NCI-H187 treated with DMSO at 0.1 percent for 48 hours (cell line): ENCODE measurements at places on chromosomes 2 and 18.
A peak's percentile ranks its signal among the peaks of the same experiment; 100 is the strongest.

- DNase-seq: no peak
These were observed 279.8 kb downstream of the PTGR3 start for GRCh38 chr18:74929110-74929509.

- no peak for DNase-seq
These were observed 85.9 kb upstream of the RFX8 start for GRCh38 chr2:101560780-101561315.

- DNase-seq: no peak
These were observed 15.6 kb upstream of the ANTXR1 start for GRCh38 chr2:68997401-68997800.

DNA sequence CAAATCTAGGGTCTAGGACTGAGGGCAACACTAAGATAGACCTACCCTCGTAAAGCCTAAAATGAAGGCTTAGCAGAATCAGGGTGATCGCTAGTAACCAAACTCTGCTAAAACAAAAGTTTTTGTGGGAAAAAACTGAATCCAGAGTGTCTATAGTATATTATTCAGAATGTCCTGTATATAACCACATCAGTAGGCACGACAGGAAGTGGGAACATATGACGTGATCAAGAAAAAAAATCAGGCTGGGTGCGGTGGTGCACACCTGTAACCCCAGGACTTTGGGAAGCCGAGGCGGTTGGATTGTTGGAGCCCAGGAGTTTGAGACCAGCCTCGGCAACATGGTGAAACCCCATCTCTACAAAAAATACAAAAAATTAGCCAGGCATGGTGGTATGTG is 106.1 kb downstream of the UGGT1 start:
- no peak for DNase-seq

- no peak for DNase-seq
These were observed 37.3 kb downstream of the CYP27C1 start for GRCh38 chr2:127182626-127183458.

GRCh38 chr2:216499641-216500218 is 1.1 kb downstream of the RPL37A start:
- DNase-seq: no peak

DNA sequence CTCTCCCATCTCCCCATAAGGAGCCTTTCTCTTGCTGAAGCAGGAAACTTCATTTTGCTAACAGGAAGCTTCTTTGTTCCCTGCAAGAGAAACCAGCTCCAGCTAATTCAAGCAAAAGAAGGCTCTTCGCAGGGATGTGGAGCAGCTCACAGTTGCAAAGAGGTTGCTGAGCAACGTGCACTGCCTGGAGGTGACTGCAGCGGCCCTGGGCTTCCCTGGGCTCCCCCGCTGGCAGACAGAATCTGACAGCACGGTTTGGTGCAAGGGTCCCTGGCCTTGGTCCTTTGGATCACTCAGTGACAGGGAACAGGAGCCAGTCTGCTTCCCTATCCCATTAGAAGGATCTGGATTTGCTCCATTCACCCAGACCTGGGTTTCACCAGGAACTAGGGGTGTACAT is 25.8 kb downstream of the GPR55 start:
- no peak for DNase-seq

DNA sequence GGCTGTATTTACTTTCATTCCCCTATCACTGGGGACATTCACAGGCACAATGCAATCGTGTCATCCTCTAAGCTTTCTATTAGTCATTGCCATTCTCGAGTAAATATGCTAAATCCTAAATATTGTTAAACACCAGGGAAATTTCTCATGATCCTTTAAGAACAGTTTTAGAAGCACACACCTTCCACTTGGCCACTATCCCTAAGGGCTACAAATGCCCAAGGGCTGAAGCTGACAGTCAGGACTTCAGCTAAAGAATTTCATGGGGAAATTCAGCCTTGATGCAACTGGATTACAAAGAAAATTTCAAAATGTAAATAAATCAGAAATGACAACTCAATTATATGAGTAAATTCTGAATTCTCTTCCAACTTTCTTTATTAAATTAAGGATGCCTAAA is 163.1 kb upstream of the PID1 start:
- no peak for DNase-seq

DNA sequence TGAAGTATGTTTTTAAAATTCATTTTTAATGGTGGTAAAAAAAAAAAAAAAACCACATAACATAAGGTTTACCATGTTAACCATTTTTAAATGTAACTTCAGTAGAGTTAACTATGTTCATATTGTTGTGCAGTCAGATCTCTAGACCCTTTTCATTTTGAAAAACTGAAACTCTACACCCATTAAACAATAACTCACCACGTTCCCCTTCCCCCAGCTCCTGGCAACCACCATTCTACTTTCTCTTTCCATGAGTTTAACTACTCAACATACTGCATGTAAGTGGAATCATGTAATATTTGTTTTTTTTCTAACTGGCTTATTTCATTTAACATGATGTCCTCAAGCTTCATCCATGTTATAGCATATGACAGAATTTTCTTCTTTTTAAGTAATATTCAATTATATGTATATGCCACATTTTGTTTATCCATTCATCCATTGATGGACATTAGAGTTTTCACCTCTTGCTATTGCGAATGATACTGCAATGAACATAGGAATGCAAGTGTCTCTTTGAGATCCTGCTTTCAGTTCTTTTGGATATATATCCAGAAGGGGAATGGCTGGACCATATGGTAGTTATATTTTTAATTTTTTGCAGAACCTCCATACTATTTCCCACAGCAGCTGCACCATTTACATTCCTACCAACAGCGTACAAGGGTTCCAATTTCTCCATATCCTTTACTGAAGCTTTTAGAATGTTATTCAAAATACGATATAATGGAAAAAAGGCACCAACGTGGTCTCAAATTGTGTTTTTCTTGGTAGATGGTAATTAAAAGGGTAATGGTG is 91.0 kb downstream of the SPTBN1 start:
- no peak for DNase-seq

DNA sequence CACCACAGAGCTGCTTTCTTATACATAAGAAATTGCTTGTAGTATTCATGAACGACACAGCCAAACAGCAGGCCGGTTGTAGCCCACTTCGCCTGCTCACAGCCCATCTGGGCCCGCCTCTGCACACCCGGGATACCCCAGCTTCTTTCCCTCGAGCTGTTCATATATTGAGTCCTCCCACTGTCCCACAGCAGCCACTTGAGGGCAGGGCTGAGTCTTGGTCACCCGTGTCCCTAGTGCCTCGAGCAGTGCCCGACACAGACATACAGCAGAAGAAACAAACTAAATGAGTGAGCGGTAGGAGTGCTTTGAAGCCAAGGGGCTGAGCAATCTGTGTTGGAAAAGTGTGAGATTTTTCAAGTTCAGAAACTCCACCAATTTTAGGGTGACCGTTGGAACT is 251.4 kb downstream of the KLHL29 start:
- DNase-seq: no peak

DNA sequence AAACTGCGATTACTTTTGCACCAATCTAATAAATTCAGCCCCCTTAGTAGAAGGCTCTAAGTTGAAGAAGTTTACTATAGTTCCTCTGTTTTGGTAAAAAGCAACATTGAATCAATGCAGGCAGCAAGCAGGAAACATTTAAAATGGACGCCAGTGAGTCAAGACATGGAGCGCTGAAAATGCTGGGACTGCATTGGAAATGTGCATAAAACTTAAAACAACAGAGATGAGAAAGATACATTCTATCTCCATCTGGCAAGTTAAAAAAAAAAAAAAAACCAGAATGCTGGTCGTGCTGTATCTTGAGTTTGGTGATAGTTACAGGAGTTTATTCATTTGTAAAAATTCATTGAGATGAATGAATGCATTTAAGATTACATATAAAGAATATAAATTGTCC is 117.0 kb upstream of the TWIST2 start:
- DNase-seq: no peak

GRCh38 chr2:60676706-60677330 is 79.2 kb upstream of the PAPOLG start:
- no peak for DNase-seq

DNA sequence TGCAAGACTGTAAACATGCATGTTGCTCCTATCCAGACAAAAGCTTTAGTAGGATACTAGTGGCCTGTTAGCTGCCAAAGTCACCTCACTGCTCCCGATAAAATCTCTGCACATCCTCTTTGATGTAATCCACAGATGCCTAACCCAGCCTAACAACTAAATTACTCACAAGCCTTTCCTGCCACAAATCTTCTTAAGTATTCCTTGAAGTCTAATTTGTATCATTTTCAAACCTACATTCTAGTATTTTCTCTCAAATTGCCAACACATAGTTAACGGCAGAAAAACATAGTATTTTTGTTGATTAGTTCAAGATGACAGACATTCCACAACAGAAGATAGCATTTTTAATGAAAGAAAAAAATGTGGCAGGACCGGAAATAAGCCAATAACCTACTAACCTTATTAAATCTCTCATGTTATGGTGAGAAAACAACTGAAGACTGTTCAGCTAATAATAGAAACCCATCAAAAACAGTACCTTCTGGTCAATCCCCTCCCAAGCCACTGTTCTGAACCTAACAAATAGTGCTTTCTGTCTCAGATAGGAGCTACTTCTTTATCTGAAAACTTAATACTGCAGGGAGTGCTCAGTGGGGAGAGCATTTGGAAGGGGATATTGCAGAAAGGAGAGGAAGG is at the start of gene MPP4:
Gene MPP4, minus strand, starts transcription at position 57 of the 639 bp plus-strand sequence. CDS start 4,690 bp downstream, outside the sequence.
- DNase-seq: no peak

DNA sequence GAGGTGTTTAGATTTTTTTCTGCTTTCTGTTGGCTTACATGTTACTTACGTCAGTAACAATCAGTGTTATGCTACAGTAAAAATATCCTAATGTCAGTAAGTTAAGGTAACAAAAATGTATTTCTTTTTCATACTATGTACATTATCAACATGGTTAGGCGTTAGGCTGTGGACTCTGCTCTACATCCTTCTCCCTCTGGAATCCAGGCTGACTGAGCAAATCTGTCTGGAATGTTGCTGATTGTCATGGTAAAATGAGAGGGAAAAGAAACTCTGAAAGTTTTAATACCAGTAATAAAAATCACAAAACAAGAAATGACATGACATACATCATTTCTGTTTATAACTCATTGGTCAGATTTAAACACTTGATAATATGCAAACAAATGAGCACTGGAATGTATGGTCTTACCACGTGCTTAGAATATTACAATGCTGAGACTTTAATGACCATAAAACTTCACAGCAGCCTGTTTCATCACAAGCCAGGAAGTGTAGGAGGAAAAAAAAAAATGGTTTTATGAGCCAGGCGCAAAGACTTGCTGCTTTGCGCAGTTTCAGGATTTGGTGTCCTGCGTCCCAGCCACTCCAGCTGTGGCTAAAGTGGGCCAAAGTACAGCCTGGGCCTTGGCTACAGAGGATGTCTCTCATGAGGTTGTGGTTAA is 252.4 kb downstream of the FSIP2 start:
- DNase-seq: no peak

- no peak for DNase-seq
These were observed 100.3 kb downstream of the B3GNT2 start for GRCh38 chr2:62296034-62296831.

- no peak for DNase-seq
These were observed 260.0 kb upstream of the NRXN1 start for GRCh38 chr2:51291762-51292551.

GRCh38 chr2:69278366-69278765 is 108.7 kb downstream of the GFPT1 start:
- no peak for DNase-seq

DNA sequence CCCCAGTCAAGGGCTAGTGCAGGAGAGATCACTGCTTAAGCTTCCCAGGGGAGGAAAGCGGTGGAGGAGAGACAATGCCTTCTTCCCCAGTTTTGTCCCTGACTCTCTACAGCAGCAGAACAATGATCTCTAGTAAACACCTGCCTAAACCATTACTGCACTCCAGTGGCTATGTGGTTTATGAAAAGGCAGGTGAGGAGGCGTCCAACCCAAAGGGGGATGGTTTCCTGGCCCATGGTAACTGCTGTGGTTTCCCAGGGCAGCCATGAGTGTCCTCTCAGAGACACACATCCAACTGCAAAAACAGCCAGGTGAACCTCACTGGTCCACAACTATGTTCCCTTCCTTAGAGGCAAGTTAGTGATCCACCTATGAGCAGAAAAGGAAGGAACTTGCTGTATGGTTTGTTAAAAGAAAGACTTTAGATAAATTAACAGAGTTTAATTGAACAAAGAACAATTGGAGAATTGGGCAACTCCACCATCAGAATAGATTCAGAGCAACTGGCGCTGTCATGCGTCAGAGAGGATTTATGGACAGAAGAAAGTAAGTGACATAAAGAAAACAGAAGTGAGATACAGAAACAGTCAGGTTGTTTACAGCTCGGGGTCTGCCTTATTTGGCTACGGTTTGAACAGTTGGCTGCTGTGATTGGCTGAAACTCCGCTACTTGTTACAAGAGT is 4.8 kb upstream of the TTC39C start:
- DNase-seq: peak; percentile 94

- DNase-seq: no peak
These were observed 286.5 kb downstream of the ALK start for GRCh38 chr2:29634916-29635315.

GRCh38 chr2:102336502-102336945 is 19.1 kb upstream of the IL18R1 start:
- no peak for DNase-seq

DNA sequence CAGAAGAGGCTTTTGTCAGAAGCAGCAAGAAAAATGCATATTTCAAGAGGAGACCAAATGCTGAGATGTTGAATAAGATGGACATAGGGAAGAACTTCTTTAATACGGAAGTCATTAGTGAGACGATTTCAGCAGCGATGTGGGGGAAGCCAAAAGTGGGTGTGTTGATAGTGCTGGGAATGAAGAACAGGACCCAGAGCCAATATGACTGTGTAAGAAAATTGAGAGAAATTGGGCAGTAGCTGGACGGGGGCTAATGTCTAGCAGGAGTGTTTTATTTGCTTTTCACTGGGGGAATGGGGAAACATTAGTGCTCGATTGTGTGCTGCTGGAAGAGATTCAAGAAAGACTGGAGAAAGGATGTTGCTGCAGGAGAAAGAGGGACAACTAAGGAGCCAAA is 788.7 kb upstream of the KLHL29 start:
- DNase-seq: no peak

DNA sequence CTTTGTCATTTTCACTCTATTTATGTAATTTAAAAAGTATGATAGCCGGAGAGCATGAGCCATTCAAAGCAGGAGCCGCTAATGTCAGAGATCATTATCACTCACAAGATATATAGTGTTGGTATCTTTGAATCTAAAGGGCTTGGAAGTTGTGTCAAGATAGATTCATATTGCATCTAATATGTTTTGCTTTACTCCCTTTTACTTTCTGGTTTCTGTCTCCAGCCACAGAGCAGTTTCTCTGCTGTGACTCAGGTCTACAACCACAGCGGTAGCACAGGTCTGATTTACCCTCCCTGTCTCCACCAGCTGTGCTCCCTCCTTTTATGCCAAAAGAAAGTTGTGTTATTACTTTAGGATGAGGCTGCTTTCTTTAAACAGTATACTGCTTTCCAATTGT is 424.0 kb downstream of the ARHGAP15 start:
- no peak for DNase-seq

- DNase-seq: no peak
These were observed 35.0 kb upstream of the AGAP1 start for GRCh38 chr2:235458839-235459273.

GRCh38 chr2:203973676-203974075 is 37.1 kb downstream of the ICOS start:
- DNase-seq: no peak

- DNase-seq: no peak
These were observed 926 bp downstream of the NDUFV2 start for GRCh38 chr18:9103376-9103873.

GRCh38 chr18:59877361-59877760 is 22.4 kb upstream of the PMAIP1 start:
- DNase-seq: no peak

- DNase-seq: no peak
These were observed 47.7 kb upstream of the CTDP1 start for GRCh38 chr18:79631761-79632446.

GRCh38 chr2:122135021-122135937 is 379.8 kb downstream of the TSN start:
- DNase-seq: no peak
